ENCODE measurements at places on chromosomes 11 and 22.
A peak's percentile ranks its signal among the peaks of the same experiment; 100 is the strongest.

GRCh38 chr11:43010042-43010441 lies 301.8 kb upstream of the API5 start:
- no peak for DNase-seq

GRCh38 chr11:69938206-69938605 lies 119.0 kb upstream of the FGF3 start:
- DNase-seq = no peak

- DNase-seq = no peak
Measured at GRCh38 chr11:3042496-3043314, 14.5 kb downstream of the CARS1 start.

DNA sequence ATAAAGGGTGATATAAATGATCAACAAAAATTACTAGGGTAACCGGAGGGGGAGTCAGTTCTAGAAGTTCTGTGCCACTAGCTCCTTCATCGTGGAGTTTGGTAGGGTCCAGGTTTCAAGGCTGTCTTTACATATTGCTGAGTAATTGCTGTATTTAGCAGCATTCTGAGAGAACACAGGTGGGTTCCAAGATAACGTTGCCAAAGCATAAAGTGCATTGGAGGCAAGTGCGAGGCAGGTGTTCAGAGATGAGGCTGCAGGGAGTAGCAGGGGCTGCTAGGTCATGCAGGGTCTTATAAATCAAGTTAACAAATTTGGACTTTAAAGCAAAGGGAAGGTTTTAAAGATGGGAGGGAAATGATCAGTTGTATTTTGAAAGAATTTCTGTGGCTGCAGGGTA lies 17.8 kb downstream of the SGSM3 start:
- DNase-seq = no peak

GRCh38 chr11:104581246-104581980 lies 316.8 kb downstream of the CASP12 start:
- no peak for DNase-seq

- no peak for DNase-seq
Measured at GRCh38 chr22:35615156-35615555, 2.0 kb downstream of the MB start.

GRCh38 chr11:93320230-93320629 lies 10.3 kb upstream of the DEUP1 start:
- no peak for DNase-seq

DNA sequence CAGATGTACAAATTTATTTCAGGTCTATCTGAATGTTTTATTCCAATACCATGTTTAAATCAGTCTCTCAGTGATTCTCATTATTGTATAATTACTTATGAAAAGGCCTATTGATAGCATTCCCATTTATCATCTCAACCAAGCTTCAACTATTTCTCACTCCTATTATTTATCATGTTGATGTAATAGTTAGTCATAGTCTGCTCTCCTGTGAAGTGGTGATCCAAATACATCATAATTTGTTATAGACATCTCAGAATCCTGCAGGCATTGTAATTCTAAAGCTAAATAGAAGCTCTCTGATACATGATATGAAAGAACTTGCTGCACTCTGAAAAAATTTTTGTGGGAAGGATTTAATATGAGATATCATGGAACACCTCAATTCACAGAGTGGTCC lies 21.8 kb upstream of the OR8G1 start:
- no peak for DNase-seq

- no peak for DNase-seq
Measured at GRCh38 chr11:35407041-35407440, 12.3 kb downstream of the SLC1A2 start.

- DNase-seq = no peak
Measured at GRCh38 chr11:115215694-115216617, 288.3 kb downstream of the CADM1 start.

GRCh38 chr11:2166091-2166851 lies 5.3 kb upstream of the INS start:
- DNase-seq = peak; percentile 29

- DNase-seq = peak; percentile 53
Measured at GRCh38 chr11:102360681-102361080, 13.7 kb downstream of the BIRC2 start.

GRCh38 chr11:100561323-100561722 lies 125.8 kb upstream of the ARHGAP42 start:
- no peak for DNase-seq

GRCh38 chr11:96238563-96239135 lies 104.3 kb downstream of the MAML2 start:
- DNase-seq = no peak

DNA sequence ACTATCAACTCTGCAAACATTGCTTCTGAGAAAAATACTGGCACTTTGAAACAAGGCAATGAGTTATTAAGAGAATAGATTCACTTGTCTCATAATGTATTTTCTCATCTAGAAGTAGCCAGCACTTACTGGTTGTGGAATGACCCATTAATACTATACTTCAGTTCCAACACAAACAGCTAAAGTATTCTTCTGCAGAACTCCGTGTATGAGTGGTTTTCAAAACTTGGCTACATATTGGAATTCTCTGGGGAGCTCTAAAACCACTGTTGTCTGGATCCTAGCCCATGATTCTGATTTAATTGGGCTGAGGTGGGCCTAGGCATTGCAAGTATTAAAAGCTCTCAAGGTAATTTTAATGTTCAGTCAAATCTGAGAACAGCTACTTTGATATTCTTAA lies 1416.4 kb upstream of the RAG2 start:
- no peak for DNase-seq

DNA sequence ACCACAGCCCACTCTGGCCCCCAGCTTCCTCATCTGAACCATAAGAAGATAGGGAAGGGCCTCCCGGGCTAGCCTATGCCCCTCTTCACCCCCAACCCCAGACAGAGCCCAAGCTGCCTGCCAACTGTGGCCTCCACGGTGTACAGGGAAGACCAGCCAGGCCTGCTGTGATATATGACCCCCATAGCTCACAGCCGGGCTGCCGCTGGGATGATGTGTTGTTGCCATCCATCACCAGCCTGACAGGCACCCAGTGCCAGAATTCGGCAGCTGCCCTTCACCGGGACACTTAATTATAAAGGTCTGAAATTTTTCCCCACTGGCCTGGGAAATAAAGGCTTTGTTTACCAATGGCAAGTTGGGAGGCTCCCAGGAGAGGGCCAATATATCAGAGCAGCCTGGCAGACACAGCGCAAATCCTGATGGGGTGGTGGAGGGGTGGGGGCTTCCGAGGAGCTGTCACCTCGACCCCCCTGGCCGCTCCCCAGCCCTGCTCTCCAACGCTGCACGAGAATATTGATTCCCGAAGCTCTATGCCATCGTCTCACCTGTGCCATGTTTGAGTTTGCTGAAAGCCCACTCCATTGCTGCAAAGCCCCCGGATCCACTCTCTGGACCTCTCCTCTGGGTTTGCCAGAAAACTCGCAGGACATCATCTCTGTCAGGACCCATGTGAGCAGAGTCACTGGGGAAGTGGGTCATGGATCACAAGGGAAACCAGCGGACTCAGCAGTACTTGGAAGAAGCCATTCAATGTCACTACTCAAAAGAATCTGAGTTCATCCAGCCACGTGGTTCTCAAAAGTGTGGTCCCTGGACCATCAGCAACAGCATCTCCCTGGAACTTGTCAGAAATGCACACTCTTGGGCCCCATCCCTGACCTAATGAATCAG lies 296.9 kb downstream of the MN1 start:
- no peak for DNase-seq

GRCh38 chr11:22734628-22735345 lies 68.4 kb downstream of the GAS2 start:
- no peak for DNase-seq

- no peak for DNase-seq
Measured at GRCh38 chr11:86230921-86231434, 13.6 kb upstream of the EED start.

GRCh38 chr11:61265357-61265756 lies 24.4 kb downstream of the PGA5 start:
- no peak for DNase-seq

DNA sequence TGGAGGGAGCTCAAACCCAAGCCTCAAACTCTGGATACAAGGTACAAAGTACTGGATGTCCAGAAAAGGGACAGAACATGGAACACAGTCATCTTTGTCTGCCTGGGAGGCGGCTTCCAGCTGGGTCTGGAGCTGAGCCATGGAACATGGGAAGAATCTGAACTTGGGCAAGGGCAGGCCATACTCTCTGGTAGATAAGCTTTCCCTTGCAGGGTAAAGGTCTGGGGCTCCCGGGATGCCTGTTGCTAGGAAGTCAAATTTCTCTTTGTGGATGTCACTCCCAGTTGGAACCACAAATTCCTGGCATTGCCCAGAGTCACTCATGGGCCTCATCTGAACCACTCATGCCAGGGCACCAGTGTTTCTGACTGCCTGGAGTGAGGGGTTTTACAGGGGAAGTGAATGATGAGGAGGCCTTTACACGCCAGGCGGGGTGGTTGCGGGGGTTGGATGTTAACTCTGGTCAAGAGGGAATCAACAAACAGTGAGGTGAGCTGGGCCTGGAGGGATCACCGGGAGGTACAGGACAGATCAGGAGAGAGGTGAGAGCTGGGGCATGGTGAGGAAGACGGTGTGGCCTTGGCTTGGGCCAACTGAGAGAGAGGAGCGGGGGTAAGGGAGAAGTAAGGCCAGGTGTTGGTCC lies 5.7 kb downstream of the FTH1 start:
- DNase-seq = no peak

- no peak for DNase-seq
Measured at GRCh38 chr11:26247340-26247739, 84.6 kb upstream of the ANO3 start.

DNA sequence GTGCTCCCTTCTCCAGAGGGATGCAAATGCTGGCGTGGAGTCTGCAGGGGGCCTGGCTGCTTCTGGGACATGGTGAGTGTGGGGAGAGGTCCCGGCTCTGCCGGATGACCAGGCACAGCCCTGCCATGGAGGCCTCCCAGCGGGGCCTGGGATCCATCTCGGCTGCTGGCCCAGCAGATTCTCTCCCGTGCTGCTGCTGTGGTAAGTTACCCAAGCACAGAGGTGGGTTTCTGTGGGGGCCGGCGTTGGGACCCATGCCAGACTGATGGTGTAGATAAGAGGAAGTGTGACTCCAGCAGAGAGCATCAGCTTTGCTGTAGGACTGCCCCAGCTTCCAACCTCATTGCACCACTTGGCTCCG lies 147.5 kb upstream of the B3GAT1 start:
- DNase-seq = peak; percentile 11

- no peak for DNase-seq
Measured at GRCh38 chr11:83464160-83464944, 178.2 kb upstream of the CCDC90B start.

DNA sequence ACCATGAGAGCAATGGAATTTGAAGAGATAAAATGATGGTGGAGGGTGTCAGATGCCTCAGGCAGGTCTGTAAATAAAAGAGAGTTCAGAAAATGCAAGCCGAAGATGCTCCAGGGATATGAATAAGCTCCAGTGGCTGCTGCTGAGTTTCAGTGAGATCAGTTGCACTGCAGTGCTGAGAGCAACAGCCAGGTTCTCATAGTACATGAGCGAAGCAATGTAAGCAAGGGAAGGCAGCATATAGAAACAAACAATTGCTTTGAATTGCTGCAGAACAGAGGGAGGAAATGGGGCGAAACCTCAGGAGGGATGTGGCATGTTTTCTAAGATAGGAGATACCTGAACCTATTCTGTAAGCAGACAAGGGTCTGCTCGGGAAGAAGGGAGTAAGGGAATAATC lies 369.5 kb downstream of the AASDHPPT start:
- DNase-seq = no peak

GRCh38 chr11:122923302-122923701 lies 40.7 kb downstream of the JHY start:
- DNase-seq = no peak

- DNase-seq = no peak
Measured at GRCh38 chr11:125093502-125093901, 17.9 kb downstream of the TMEM218 start.

DNA sequence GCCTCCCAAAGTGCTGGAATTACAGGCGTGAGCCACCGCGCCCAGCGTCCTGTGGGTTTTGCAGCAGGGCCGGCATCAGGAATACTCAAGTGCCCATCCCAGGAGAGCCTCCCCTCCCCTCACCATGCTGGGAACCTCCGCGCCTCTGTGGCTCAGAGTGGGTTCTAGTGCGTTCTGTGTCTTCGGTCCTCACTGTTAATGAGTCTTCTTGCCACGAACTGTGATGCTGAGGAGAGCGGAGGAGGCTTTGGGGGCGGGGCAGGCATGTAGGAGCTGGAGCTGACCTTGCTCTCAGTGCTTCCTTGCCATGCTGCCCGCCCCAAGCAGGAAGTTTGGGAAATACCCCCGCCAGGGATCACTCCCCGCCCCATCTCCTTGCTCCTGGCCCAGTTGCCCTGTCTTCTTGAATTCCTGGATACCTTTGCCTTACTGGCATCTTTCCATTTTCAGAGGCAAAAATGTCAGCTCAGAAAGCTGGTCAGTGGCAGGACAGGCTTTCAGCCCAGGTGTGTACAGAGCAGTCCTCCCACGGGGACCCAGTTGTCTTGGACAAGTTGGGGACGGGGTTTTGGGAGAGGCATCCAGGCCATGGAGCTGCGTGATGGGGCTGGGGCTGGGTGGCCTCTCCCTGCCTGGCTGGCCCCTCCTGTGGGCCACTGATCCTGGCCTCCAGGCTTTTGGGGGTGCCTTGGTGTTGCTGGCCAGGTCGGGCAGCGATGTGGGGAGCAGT lies 5.1 kb downstream of the GRAMD4 start:
- no peak for DNase-seq

- DNase-seq = peak; percentile 45
Measured at GRCh38 chr11:45079943-45080719, 66.3 kb upstream of the PRDM11 start.

GRCh38 chr11:88521399-88521798 lies 183.9 kb upstream of the CTSC start:
- DNase-seq = no peak

DNA sequence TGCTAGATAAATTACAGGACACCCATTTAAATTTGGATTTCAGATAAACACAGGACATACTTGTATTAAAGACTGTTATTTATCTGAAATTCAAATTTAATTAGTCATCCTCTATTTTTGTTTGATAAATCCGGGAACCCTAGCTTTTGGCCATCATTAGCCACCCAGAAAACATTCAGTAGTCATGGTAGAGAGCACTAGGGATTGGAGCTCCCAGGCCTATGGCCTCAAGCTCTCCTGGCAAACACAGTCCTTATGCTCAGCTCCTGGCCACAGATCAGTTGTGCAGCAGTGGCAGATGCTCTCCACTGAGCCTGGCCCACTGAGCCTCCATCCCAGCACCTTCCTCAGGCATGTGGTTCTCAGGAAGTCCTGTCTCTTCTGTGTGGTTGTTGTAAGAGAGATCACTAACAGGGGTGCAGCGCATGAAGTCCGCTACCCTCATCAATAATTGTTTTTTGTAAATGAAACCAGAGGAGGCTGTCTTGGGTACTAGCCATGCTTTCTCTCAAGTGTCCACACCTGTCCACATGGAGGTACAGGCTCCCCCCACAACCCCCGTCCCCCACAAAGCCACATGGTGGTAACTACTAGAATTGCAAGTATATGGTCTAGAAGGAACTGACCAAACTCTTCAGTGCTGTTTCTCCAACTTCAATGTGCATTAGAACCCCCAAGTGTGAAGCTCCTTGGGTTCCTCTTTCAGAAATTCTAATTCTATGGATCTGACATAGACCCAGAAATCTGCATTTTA lies 1.1 kb upstream of the IRAG1 start:
- DNase-seq = no peak

- no peak for DNase-seq
Measured at GRCh38 chr11:33515347-33515746, 185.3 kb downstream of the C11orf91 start.

GRCh38 chr11:67006029-67006884 lies 16.7 kb upstream of the SYT12 start:
- no peak for DNase-seq

- DNase-seq = no peak
Measured at GRCh38 chr11:57358543-57358961, 20.4 kb downstream of the P2RX3 start.

GRCh38 chr11:46149826-46150225 lies 28.6 kb upstream of the PHF21A start:
- DNase-seq = no peak

- peak; percentile 41 for DNase-seq
Measured at GRCh38 chr11:122882857-122883645, 492 bp downstream of the JHY start.
